ENCODE measurements at places on chromosomes 2 and 18.

- no peak for DNase-seq
Observed at GRCh38 chr18:79368681-79369080, 27.0 kb upstream of the NFATC1 start.

GRCh38 chr2:174177316-174177890 lies 70.9 kb downstream of the OLA1 start:
- no peak for DNase-seq

- DNase-seq, result no peak
Observed at GRCh38 chr2:27296481-27296880, 11.8 kb downstream of the UCN start.

DNA sequence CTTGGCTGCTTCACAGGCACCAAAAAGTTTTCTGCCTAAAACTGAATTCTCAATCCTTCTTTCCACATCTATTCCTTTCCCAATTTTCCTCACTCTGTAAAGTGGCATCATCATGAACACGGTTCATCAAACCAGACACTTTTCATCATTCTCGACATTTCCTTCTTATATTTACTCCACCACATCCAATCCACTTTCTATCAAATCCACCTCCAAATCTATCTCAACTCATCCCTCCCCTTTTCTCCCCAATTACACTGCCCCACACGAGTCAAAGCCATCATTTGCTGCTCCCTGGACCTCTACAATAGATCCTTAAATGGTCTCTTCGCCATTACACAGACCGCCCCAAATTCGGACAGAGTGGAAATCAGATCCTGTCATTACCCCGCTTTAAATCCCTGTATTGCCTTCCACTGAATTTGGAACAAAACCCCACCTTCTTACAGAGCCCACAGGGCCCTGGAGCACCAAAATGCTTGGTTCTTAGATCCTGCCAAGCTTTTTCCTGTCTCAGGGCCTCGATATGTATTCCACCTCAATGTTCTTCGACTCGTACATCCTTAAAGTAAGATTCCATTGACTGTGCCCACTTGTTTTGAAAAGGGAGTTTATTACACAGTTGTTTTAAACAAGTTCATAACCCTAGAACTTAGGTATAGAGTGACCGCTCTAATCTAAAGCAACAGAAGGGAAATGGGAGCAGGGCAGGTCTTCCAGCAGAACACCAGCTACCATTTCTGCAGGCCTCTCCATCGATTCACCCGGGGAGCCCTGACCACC lies 856 bp downstream of the ACAA2 start:
- no peak for DNase-seq

DNA sequence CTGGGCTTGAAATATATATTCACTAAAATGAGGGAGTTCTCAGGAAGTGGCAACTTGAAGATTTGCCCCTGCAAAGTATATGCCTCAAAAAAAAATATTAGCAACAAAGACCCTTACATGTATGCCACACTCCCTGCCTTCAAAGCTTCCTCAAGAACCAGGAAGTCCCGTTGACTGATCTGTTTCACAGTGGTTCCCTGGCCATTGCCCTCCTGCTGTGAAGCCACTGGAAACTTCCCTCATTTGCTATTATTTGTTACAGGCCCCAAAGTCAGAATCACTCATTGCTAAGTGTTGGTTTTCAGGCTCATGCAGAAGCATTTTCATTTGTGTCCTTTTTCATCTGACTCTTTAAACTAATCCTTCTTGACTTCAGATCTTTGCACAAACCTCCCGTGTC lies 421.5 kb downstream of the ZNF521 start:
- DNase-seq, result no peak

DNA sequence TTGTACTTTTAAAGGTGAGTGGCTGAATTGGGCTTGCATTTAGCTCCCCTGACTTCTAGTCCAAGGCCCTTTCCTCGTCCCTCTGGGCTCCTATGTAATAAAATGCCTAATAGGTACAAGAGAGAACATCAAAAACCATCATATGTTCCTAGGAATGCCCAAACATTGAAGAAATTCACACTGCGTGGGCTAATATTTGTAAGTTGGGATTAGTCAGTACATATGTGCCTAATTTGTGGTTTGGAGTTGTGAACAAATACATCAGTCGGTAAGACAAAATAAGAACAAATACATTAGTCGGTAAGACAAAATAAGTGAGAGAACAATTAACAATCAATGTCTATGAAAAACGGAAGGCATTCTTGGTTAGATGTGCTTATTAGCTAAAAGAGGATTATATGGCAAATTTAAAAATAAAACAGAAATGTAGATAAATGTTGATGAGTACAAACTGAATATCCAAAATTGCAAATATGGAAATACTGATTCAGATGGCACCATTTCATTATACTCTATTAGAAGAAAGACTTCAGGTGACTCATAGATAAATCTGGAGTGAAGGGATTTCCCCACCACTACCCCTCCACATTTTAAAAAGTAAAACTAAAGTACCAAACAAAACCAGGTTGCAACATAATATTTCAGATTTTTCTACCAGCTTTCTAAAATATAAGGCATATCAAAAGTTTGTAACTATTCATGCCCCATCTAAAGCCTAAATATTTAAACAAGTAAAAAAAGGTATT lies 325.4 kb downstream of the ZEB2 start:
- no peak for DNase-seq

- DNase-seq, result no peak
Observed at GRCh38 chr2:85439986-85440385, 21.5 kb downstream of the SH2D6 start.

GRCh38 chr2:22035361-22035830 lies 911.6 kb downstream of the TDRD15 start:
- no peak for DNase-seq

DNA sequence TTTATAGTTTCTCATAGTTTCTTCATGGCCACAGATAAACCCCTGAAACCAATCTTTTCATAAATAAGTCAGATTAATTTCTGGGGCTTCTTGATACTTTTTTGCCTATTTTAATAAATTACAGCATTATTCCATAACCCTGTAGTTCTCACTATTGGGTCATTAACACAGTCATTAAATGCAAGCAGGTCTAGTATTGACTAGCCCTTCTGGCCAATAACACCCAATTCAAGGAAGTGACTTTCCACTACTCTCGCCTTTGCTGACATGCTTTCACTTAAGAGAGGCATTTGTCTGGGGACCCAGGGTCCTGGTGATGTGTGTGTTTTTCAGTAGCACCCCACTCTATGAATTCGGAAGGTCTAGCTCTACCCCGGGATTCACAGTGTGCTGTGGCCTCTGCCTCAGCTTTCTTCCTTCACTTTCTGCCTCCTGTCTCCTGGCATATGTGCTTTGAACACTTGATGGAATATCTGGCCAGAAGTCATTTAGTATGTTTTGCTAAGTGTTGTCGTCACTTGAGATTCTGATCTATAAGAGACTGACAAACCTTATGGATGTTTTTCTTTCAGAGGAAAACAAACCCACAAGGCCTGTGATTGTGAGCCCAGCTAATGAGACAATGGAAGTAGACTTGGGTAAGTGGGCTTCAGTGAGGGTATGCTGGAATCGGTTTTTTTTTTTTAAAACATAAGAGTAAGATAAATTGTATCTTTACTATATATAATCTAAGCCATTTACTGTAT lies 18.6 kb upstream of the IL1RL2 start:
- DNase-seq, result no peak
